ENCODE measurements at places on chromosomes 1 and 21.
A peak's percentile ranks its signal among the peaks of the same experiment; 100 is the strongest.

DNA sequence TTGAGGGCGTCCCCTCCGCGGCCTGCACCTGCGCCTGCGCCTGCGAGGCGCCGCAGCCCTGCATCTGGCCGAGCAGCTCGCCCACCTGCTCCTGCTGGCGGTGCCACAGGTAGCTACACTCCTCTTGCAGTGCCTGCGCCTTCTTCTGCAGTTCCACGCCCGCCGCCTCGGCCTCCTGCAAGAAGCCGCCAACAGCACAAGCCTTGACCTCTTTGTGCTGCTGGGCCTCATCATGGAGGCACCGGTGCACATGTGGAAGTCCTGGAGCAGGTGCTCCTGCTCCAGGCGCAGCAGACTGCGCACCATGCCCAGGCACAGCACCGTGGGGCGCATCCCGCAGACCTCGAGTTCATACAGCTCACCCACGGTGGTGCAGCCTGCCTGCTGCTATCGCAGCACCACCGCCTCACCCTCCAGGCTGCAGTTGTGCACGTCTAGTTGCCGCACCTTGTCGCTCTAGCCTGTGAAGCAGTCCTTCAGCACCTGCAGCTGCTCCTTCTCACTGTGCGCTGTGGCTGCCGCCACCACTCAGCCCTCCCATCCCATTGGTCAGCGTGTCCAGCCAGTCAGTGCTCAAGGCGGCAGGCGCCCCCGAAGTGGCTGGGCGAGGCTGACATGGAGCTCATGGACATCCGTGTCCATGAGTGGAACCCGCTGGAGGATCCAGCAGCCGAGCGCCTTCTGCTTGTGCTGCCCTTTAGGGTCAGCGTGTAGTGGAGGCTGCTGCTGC, 12.2 kb upstream of the CD2 start:
- no peak for DNase-seq

- DNase-seq = peak; percentile 47
These were observed 21.3 kb downstream of the FAM20B start for GRCh38 chr1:179046808-179047635.

DNA sequence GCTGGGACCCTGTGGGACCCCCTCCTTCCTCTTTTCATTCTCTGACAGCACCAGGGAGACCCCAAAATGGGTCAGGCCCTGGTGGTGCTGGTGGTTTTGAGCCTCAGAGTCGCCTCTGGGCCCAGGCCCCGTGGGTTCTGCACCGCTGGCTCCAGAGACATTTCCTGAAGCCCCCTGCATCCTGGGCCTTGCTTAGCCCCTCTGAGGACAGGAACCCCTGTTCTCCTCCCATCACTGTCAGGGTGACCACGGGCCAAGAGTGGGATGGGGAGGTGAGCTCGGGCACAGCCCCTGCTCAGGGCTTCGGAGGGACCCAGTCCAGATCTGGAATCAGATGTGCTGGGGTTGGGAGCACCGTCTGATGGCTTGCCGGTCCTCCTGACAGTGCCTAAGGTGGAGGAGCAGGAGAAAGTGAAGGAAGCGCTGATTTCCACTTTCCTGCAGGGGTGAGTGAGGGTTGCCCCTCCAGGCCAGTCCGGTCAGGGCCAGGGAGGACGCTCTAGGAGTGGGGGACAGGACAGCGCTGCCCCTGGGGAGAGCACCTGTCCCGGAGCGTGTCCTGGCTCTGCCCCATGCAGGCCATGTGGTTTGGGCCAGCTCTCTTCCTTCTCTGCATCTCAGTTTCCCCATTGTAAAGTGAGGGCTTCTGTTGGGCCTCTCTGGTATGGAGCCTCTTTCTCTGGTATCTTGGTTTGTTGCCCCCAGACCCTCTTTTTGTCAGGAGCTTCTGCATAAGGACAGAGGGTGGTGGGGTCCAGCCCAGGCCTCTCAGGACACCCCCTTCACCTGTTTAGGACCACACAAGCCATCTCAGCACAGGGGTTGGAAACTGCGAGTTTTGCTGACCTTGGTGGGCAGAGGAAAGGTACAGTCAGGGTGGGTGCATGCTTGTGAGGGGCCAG, 71.0 kb downstream of the TRIM11 start:
- DNase-seq = no peak

DNA sequence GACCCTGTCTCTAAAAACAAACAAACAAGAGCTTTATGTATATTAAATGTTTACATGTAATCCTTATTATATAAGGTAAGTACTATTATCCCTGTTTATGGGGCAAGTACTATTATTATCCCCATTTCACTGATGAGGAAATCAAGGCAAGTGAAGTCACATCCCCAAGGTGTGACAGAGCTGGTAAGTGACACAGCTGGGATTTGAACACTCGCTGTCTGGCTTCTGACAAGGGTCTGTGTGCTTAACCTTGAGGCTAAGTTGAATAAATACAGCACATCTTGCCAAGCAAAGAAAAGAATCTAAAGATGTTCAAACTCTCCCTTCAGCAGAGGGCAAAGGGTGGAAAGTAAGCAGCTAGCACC, 167.9 kb upstream of the IRF2BP2 start:
- no peak for DNase-seq

DNA sequence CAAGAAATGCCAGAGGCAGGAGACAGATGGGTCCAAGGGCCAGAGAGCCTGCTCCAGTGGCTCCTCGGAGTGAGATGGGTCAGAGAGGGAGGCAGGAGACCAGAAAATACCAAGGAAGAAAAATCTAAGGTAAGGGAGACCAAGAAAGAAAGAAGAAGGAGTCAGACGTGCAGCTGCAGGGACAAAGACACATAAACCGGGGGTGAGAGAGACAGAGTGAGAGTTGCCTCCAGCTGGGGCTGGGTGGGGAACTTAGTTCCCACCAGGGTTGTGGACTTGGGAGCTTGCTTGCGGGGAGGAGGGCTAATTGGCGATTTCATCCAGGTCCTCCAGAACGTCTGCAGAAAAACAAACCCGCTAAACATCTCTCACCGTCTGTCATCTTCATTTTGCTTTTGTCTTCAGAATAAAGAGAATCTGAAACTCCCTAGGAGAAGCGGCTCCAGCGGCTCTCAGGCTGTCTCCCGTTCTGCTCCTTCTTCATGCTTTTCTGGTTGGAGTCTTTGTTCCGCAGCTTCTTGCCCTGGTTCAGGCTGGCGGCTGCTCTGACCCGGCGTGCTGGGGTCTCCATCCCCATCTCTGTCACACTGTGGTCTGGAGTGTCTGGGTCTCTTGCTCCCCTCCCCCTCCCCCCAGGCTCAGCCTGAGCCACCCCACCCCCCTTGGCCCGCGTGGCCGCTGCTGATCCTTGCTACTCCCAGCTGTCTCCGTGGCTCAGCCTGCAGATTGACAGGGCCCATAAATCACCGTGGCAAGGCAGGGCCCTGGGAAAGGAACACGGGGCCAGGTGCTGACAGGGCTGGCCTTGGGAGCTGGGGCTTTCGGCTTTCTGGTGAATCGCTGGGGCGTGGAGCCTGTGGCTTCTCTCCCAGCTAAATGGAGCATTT, 66.6 kb downstream of the UBIAD1 start:
- DNase-seq = peak; percentile 21

- no peak for DNase-seq
These were observed 45.5 kb downstream of the GRIK3 start for GRCh38 chr1:36988741-36989193.

All from astrocyte of the hippocampus (primary cell).